ENCODE measurements at places on chromosomes 5 and 9.

DNA sequence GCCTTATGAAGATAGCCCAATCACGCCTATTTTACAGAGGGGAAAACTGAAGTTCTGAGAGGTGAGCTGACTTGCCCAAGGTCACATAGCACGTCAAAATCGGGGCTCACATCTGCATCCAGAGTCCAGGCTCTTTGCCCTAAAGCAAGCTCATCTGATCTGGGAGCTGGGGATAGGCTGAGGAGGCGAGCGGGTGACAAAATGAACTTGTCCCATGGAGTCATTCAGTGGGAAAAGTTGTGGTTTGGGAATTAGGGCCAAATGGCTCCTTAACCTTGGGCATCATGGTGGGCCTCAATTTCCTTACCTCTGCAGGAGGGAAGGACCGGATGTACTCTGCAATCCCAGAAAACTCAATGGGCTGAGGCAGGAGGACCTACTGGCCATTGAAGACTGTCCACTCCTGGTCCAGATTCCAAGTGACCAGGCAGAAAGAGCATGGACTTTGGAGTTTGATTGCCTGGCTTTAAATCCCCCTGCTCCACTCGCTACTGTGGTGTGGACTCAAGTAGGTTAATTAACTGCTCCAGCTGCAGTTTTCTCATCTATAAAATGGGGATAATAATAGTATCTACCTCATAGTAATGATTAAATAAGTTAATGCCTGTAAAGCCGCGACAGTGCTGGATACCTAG, 160.4 kb downstream of the RGS3 start:
- DNase-seq = no peak

DNA sequence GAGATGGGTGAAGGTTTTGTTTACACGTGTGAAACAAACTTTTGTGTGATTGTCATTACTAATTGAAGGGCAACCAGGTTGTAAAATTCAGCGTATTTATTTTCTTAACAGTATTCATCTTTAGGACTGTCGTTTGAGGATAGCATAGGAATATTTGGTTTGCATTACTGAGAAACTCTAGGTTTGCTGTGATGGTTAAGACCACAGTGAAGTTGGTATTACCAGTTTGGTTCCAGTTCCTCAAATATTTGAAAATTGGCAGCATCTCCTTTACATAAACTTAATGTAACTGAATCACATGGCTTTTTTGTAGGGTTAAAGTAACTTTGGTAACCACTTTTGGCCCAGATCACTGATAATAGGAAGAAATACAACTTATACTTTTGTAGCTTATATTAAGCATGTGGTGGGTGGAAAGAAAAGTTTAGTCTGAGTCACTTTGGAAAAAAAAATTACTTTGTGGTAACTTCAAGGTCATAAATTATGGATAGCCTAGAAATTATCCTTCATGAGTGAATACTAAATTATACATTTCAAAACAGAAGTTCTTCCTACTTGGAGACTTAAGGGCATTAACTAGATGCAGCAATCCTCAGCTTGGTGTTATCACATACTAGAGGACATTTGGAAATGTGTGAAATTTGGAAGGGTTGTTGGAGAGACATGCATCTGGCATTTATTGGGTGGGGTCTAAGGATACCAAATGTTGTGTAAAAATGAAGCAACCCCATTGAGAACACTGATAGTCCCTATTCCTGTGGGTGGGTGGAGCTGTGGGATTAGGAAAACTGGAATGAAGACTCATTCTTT, 33.9 kb downstream of the G3BP1 start:
- no peak for DNase-seq

- no peak for DNase-seq
Observed at GRCh38 chr5:169341556-169341955, 40.6 kb upstream of the SLIT3 start.

- DNase-seq = no peak
Observed at GRCh38 chr5:100519075-100519474, 16.1 kb upstream of the FAM174A start.

GRCh38 chr9:137630679-137631078, 11.9 kb downstream of the EHMT1 start:
- no peak for DNase-seq

DNA sequence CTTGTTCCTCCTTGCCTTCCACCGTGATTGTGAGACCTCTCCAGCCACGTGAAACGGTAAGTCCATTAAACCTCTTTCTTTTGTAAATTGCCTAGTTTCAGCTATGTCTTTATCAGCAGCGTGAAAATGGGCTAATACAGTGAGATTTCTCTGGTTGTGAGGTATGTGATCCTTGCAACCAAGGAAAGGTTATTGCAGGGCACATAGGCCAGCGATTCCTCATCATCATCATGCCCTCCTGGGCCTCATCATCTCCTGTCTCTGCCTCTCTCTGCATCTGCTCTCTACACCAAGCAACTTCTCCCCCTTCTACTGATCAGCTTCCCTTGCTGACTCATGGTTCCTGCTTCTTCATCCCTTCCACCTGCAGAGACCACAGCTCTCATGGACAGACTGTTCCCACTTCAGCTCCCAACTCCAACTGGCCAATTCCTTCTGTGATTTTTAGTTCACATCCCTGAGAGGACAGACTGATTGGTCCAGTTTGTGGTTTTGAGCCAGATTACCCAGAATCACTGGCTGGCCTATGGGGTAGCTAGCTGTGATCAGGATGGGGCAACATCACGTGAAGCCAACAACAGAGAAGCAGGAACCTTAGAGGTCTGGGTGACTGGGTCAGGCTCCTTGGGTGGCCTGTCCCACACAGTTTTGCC, 53.1 kb downstream of the LIX1 start:
- DNase-seq = no peak

DNA sequence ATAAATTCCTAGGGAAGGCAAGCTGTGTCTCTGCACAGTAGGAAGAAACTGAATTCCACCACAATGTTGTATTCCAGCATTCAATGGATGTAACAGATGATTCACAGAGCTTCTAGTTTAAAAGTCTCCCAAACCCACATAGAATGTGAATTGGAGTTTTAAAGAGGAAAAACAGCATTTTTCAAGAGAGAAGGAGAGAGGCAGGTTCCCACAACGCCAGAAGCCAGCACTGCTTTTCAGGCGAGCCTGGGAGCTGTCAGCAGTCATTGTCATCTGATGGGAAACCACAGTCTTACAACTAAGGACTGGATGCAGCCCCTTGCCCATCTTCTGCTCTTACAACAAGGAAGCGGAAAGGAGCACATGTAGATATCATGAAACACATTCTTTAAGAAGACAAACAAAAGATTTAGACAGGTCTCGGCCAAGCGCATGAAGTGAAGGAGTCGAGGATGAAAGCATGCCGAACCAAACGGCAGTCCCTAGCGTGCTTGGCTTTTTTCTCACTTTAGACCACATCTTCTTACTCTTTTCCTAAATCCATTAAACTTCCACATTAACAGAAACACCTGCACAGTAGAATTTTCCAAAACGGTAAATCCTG, 638 bp downstream of the DIRAS2 start:
- DNase-seq = no peak

DNA sequence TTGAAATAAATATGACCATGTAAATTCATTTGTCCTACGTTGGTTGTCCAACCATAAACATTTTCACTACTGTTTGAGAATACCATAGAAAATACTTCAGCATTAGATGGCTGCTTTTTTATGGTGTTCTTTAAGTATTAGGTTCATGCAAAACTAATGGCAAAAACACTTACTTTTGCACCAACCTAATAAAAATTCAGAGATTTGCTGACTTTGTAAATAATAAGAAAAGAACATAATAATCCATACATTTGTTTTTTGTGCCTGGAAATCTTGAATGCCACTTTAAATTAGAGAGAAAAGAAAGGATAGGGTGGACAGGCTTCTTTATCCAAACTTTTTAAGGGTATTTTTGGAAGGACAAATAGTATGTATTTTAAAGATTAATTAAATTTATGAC, 719.7 kb upstream of the TYRP1 start:
- DNase-seq = no peak

- DNase-seq = no peak
Observed at GRCh38 chr5:33690374-33691135, 201.2 kb downstream of the ADAMTS12 start.

DNA sequence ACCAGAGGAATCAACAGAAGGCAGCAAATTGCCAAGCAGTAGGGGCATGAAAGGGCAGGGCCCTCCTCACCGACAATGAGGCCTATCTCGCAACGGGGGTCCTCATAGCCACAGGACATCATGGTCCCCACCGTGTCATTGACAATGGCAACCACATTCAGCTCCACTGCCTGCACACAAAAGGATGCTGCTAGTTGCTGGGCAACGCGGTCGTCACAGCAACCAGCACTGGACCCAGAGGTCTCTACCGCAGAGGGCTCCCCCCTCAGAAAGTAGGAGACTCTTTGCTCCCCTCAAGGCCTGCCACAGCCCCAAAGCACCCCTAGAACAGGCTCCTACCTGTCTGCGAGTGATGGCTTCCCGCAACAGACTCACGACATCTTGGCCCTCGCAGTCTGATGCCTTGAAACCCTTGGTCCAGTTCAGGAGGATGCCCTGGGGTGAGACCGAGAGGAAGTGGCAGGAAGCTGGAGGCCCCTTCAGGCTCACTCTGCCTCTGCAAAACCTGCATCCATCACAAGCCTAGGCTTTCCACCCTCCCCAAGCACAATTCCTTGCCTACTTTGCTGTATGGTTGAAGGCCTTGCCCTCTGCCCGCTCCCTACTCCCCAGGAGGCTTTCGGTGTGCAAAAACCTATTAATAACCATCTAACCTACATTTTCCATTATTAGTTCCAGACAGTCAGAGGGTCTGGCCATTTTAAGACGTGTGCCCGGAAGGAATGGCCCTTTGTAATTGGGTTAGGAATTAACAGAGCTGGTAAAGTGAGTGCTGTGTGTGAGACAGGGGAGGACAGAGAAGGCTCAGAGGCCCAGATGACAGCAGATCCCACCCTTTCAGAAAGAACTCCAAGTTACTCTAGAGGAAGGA, 15.2 kb downstream of the HK3 start:
- DNase-seq = no peak

All from HS-27A (cell line).